ENCODE measurements at places on chromosomes 1 and 21. TPM values are rescaled to one million over a fixed set of nuclear protein-coding genes. Genes with fewer than 3 reads are reported as not detected.

- H3K4me3 ChIP-seq = no peak overlapping the region
- DNase-seq = no peak
- H3K36me3 ChIP-seq = peaks cover 18% of the 10 kb centered on the region
- no peaks in the 10 kb centered on the region for H3K4me1 ChIP-seq
- no peaks in the 10 kb centered on the region for H3K27me3 ChIP-seq
These were observed 17.5 kb downstream of the LRRC41 start for GRCh38 chr1:46285730-46286477.

GRCh38 chr1:215545096-215545495 lies 22.0 kb upstream of the KCTD3 start:
- no peak for DNase-seq
- H3K36me3 ChIP-seq = no peaks in the 10 kb centered on the region
- H3K4me3 ChIP-seq = no peak overlapping the region
- H3K27ac ChIP-seq = peak overlapping the region; percentile 49
- no peaks in the 10 kb centered on the region for H3K4me1 ChIP-seq

GRCh38 chr1:83763361-83764095 lies 235.4 kb downstream of the TTLL7 start:
- H3K36me3 ChIP-seq = no peaks in the 10 kb centered on the region
- H3K4me1 ChIP-seq = no peaks in the 10 kb centered on the region
- H3K4me3 ChIP-seq = no peak overlapping the region
- H3K27ac ChIP-seq = no peak overlapping the region

DNA sequence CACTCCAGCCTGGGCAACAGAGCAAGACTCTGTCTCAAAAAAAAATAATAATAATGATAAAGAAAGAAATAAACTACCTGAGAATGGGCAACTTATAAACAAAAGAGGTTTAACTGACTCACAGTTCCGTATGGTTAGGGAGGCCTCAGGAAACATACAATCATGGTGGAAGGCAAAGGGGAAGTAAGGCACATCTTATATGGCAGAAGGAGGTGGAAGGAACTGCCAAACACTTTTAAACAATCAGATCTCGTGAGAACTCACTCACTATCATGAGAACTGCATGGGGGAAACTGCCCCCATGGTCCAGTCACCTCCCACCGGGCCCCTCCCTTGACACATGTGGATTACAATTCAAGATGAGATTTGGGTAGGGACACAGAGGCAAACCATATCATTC lies 6.3 kb upstream of the EGLN1 start:
- no peak for DNase-seq
- H3K36me3 ChIP-seq = no peaks in the 10 kb centered on the region
- no peaks in the 10 kb centered on the region for H3K4me1 ChIP-seq
- H3K27me3 ChIP-seq = no peaks in the 10 kb centered on the region
- no peak overlapping the region for H3K27ac ChIP-seq

GRCh38 chr1:95042286-95042685 lies 30.5 kb downstream of the ALG14 start:
- H3K27ac ChIP-seq = peak overlapping the region; percentile 74
- H3K4me3 ChIP-seq = no peak overlapping the region
- H3K27me3 ChIP-seq = no peaks in the 10 kb centered on the region
- no peak for DNase-seq
- H3K36me3 ChIP-seq = no peaks in the 10 kb centered on the region

DNA sequence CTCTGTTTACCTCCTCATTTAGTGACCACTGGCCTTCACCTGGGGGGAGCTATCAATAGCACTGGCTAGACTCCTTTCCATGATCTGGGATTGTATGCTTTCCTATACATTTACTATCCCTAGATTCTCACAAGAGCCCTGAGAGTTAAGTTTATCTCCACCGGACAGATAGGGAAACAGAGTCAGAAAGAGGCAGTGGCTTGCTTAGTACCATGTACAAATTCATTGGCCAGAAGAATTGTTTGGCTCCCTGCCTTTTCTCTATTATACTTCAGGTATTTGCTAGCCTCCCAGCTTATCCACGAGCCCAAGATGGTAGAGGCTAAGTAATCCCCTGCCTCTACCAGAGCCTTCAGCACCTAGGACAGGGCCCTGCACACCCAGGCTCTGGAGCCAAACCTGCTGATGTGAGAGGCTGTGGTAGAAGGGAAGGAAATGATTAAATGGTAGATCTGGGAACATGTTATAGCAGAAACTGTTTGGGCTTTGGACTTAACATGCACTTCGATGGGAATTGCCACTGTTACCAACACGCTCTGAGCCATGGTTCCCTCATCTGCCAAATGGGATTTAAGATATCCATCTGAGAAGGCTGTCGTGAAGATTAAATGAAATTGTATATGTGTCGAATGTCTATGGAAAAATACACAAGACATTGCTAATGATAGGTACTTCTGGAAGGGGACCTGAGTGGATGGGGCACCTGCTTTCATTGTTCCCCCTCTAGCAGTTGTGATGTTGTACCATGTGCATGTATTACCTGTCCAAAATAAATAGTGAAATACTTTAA lies 3.1 kb upstream of the BLACAT1 start:
- no peaks in the 10 kb centered on the region for H3K36me3 ChIP-seq
- no peak for DNase-seq
- peaks cover 96% of the 10 kb centered on the region for H3K27me3 ChIP-seq
- H3K4me3 ChIP-seq = no peak overlapping the region
- H3K4me1 ChIP-seq = peaks cover 21% of the 10 kb centered on the region
- no peak overlapping the region for H3K27ac ChIP-seq

GRCh38 chr1:235835226-235835625 lies 31.5 kb downstream of the LYST start:
- no peaks in the 10 kb centered on the region for H3K36me3 ChIP-seq
- H3K27me3 ChIP-seq = no peaks in the 10 kb centered on the region
- H3K4me1 ChIP-seq = peaks cover 14% of the 10 kb centered on the region
- peak overlapping the region; percentile 33 for H3K27ac ChIP-seq
- DNase-seq = peak; percentile 25
- peak overlapping the region; percentile 9 for H3K4me3 ChIP-seq

Gene CHI3L1
- 2.9 TPM for total RNA-seq

Gene LAD1
- 148 TPM for total RNA-seq

Gene PDPN
- 5.7 TPM for total RNA-seq

Gene RFX5
- total RNA-seq = 39.5 TPM

Gene MROH7
- total RNA-seq = 16.1 TPM

Measured in transverse colon (tissue), 4 donors.